Heart left ventricle (tissue), 16 donors: ENCODE measurements at places on chromosomes 13 and 19.

GRCh38 chr19:43751466-43752220 lies 3.1 kb downstream of the SMG9 start:
- DNase-seq = no peak

GRCh38 chr19:6521718-6522646 lies 8.8 kb upstream of the TNFSF9 start:
- no peak for DNase-seq

- DNase-seq = no peak
Measured at GRCh38 chr13:29969286-29969685, 118.9 kb upstream of the UBL3 start.

GRCh38 chr19:42092350-42092749 lies 16.4 kb downstream of the ZNF574 start:
- DNase-seq = no peak

- DNase-seq = no peak
Measured at GRCh38 chr13:106078191-106078590, 457.3 kb downstream of the EFNB2 start.
